ENCODE measurements at places on chromosomes 3 and 15. TPM values are rescaled to one million over a fixed set of nuclear protein-coding genes. Genes with fewer than 3 reads are reported as not detected.

LRRN1 gene
- 1.0 TPM for total RNA-seq

DNA sequence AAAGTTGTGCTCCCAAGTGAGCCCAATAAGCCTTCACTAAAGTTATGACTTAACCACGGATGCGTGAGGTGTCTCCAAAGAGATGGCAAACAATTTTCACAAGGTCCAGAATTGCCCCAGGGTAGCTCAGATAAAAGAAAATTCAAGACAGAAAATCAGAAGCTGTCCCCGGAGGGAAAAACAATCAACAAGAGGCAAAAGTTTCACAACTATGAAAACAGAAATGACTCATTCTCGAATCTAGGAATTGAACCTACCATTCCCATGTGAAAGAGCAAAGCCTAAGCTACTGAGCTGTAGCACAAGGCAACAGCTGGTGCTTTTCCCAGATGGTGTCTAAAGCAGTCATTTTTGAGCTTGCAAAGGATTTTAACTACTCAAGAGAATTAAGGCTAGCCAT lies 33.5 kb upstream of the MKRN3 start:
- DNase-seq: no peak

- DNase-seq: no peak
Measured at GRCh38 chr3:26091096-26091495, 301.2 kb downstream of the OXSM start.

GRCh38 chr15:46677491-46677890 lies 1039.8 kb upstream of the SEMA6D start:
- no peak for DNase-seq

- no peak for DNase-seq
Measured at GRCh38 chr3:98600412-98601095, 7.1 kb upstream of the CPOX start.

DNA sequence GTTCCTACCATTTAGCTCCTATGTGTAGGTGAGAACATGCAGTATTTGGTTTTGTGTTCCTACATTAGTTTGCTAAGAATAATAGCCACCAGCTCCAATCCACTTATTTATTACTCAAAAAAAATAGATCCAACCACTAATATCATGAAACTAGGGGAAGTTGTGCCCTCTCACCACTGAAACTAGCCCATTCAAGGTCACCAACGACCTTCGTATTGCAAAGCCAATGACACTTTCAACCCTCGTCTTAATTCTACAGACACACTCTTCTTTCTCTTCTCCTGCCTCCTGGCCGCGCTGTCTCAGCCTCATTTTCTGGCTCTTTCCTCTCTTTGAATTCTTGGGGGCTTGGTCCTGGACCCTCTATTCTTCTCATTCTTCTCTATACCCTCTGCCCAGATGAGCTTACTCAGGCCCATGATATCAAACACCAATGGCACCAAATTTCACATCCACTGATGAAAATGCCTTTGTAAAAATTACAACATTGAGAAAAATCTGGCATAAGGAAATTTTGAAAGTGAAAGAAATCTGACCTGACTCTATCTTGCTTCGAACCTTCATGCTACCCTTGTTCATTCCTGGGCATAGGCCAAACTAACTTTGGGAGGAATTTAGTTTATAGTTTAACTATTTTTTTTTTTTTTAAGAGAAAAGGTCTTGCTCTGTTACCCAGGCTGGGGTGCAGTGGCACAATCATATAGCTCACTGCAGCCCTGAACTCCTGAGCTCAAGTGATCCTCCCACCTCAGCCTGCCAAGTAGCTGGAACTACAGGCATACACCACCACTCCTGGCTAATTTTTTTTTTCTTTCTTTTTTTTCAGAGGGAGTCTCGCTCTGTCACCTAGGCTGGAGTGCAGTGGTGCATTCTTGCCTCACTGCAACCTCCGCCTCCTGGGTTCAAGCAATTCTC lies 25.4 kb upstream of the LIMD1 start:
- no peak for DNase-seq

- DNase-seq: no peak
Measured at GRCh38 chr3:57958642-57959422, 49.4 kb upstream of the FLNB start.

- DNase-seq: no peak
Measured at GRCh38 chr3:102026656-102027055, 177.3 kb downstream of the NFKBIZ start.

- no peak for DNase-seq
Measured at GRCh38 chr3:63936925-63937324, 24.7 kb upstream of the SCAANT1 start.

GRCh38 chr3:94481226-94481898 lies 418.5 kb downstream of the NSUN3 start:
- no peak for DNase-seq

All from CD8-positive, alpha-beta T cell (primary cell).